ENCODE measurements at places on chromosomes 2 and 18.
A peak's percentile ranks its signal among the peaks of the same experiment; 100 is the strongest.

DNA sequence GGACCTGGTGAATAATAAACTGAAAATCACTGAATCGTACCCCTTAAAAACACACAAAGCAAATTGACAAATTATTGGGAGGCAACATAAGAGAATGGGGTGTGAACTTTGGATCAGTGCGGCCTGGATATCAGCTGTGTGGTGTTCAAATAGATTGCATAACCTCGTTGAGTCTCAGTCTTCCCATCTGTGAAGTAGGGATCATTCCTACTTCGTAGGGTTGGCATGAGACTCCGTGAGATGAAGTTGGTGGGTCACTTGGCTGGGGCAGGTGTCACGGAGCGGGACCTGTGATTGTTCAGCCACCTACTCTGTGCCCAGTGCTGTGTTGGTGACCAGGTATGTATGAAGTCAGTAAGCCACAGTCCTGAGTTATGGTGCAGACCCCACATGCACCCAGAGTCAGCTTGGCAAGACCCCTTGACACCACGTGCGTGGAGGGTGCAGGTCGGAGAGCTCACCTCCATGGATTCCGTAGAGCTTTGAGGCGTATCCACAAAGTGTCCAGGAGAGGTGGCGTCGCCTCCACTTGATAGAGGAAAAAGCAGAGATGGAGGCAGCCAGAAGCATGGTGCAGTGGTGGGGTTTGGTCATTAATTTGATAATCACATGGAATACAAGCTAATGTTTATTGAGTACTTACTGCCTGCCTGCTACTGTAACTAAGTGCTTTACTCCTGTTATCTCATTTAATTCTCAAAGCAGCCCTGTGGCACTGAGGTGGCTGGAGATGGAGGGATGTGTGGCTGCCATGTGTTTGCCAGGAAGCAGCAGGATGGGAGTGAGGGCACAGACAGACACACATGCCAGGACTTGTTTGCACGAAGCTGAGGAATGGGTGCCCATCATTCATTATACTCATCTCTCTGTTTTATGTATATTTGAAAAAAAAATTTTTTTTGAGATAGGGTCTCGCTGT is 35.8 kb downstream of the HPCAL1 start:
- no peak for DNase-seq

DNA sequence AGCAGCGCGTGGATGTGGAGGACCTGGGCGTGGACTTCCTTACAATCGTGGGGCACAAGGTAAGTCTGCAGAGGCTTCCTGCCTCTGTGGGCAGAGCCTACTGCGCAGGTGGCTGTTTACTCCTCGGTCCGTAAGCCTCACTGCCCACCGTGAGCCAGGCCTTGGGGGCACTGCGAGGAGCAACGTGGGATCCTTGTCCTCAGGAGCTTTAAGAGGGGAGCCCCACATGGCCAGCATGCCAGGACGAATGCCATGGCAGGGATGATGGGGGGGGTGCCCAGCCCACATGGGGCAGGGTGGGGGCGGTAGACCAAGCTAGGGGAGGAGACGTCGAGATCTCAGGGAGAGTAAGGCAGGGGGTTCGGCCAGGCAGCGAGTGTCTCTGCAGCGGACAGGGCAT is 18.0 kb upstream of the ESPNL start:
- DNase-seq: no peak

GRCh38 chr18:9029131-9029530 is 73.4 kb upstream of the NDUFV2 start:
- no peak for DNase-seq

- no peak for DNase-seq
Measured at GRCh38 chr2:17035010-17035409, 369.4 kb upstream of the CYRIA start.

DNA sequence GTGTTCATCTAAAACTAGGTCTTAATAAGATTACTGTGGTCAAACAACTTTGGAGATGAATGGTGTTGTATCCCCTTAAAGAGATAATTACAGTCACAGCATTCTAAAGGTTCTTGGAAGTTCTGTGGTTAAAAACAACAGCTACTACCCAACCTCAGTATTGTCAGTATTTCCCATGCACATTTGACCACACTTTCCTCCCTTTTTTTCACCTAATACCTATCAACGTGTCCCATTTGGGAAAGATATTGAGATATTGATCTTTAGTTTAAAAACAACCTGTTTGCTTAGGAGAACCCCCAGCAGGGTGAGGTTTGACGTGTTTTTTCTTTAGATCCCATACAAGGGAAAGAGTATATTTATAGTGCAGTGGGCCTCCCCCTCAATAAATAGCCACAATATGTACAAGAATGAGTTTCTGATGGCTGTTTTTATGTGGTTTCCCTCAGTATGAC is 65.6 kb downstream of the WDR7 start:
- no peak for DNase-seq

GRCh38 chr18:24930971-24931370 is 421.0 kb downstream of the ZNF521 start:
- DNase-seq: no peak

DNA sequence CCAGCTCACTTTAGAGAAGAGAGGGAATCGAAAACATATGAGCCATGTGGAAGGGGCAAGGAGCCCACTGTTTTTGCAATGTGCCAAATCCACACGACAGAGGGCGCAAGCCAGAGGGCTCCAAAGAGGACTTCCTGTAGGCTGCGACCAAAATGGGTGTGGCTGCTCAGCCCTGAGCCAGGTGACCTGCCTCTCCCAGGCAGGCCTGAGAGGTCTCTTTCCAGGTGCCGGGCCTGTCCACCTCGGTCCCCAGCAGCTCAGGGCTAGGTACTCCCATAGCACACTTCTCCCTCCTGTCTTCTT is 153.8 kb downstream of the TTC32 start:
- no peak for DNase-seq

DNA sequence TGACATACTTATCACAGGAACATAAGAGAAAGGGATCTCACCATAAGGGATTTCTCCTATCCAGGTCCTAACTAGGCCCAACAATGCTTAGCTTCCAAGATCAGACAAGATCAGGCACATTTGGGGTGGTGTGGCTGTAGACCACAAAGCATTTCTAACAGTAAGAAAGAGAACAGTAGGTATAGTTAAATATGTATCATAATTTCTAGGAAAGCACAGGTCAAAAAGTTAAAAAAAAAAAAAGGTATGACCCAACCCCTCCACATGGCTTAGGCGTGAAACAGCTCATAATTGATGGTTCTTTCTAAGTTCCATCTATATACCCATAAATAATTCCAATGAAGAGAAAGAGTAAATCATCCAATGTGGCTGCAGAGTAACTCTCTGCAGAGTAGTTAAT is 6.9 kb downstream of the PRKD3 start:
- DNase-seq: no peak

GRCh38 chr2:127084611-127085316 is 22.2 kb downstream of the BIN1 start:
- DNase-seq: no peak

DNA sequence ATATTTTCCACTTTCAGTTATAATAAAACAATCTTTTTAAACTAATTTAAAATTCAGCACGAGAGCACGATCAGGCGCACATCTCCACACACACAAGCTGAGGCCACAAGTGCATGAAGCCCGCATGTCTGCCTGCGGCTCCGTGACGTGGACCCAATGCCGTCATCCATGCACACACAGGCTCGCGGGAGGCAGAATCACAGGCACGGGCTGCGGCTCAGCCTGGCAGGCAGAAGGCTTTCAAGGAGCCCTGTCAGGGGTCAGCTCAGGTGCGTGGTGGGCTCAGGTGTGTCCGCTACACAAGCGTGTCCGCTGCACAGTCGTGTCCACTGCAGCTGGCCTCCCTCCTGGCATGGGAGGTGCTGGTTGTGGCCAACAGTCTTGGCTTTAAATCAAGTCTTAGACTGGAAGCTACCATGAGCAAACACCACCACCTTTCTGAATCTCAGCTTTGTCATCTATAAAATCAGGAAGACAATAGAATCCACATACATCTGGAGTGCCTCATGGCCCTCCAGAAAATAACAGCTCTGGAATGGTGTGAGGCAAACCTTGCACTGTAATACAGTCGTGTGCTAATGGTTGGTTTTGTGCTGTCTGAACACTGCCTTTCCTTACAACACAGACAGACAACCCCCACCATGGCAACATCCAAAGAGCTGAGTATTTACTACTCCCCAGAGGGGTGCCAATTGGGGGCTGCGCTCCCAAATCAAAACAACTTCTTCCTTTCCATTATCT is 210.1 kb downstream of the NDUFA10 start:
- DNase-seq: no peak

DNA sequence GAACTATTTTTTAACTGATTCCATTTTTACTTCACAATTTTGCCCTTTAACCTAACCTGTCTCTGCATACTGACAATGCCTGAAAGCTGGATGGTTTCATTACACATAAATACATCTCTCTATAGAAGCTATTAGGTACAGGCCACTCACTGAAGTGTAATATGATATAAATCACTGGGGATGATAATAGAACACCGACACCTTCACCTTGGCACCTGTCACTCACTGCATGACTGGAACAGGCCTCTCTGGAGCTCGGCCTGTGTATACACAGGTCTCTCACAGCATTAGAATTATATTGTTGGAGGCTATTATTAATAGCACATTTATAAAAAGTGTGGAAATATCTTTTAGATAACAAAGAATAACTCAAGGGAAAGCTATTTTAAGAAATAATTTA is 138.2 kb downstream of the TMEM131 start:
- DNase-seq: no peak

GRCh38 chr18:2709316-2709715 is 53.8 kb downstream of the SMCHD1 start:
- no peak for DNase-seq

GRCh38 chr2:195639238-195639858 is 17.7 kb upstream of the SLC39A10 start:
- DNase-seq: no peak

DNA sequence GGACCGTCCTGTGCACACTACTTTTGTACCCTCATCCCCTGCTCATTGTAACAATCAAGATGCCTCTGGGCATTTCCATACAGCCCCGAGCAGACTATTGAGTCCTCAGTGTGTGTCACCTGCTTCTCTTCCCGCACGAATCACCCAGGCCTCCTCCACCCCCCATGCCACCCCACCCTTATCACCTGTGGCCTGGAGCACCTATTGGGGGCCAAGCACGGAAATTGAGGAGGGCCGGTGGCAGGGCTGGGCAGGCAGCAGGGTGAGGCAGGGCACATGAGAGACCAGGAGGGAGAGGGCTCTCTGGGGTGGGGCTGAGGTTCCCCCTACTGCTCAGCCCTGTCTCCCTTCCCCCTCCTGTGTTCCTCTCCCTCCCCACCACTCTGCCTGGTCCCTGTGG is 4.3 kb upstream of the NIFK start:
- no peak for DNase-seq

- DNase-seq: peak; percentile 47
Measured at GRCh38 chr2:127657232-127657595, 11.3 kb downstream of the GPR17 start.

GRCh38 chr2:9939587-9940485 is 11.7 kb upstream of the GRHL1 start:
- DNase-seq: no peak

- DNase-seq: no peak
Measured at GRCh38 chr2:57543211-57543610, 503.4 kb upstream of the VRK2 start.

GRCh38 chr2:233928594-233929351 is 11.6 kb downstream of the TRPM8 start:
- no peak for DNase-seq

GRCh38 chr2:9430316-9431293 is 7.2 kb downstream of the CPSF3 start:
- DNase-seq: no peak

- DNase-seq: no peak
Measured at GRCh38 chr18:23803755-23804154, 114.5 kb downstream of the LAMA3 start.

- DNase-seq: peak; percentile 40
Measured at GRCh38 chr2:166180951-166181812, 53.4 kb upstream of the SCN1A start.

DNA sequence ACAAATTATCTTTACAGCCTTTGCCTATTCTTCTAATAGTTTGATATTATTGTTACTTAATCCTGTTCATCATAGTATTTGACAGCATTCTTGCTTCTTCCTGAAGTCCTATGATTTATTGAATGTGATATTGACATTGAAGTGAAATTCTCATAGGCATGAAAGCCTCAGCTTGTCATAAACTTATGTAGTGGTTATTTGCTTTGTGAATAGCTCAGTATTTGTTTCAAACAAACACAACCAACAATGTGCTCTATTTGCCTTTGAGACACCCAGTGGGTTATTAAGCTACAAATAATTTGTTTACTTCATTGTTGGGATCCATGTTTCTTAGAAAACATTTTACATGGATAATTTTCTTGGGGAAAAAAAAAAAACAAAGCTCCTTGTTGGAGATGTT is 57.2 kb downstream of the TTC39C start:
- DNase-seq: no peak

GRCh38 chr18:62596145-62597005 is 73.5 kb downstream of the ZCCHC2 start:
- DNase-seq: no peak

DNA sequence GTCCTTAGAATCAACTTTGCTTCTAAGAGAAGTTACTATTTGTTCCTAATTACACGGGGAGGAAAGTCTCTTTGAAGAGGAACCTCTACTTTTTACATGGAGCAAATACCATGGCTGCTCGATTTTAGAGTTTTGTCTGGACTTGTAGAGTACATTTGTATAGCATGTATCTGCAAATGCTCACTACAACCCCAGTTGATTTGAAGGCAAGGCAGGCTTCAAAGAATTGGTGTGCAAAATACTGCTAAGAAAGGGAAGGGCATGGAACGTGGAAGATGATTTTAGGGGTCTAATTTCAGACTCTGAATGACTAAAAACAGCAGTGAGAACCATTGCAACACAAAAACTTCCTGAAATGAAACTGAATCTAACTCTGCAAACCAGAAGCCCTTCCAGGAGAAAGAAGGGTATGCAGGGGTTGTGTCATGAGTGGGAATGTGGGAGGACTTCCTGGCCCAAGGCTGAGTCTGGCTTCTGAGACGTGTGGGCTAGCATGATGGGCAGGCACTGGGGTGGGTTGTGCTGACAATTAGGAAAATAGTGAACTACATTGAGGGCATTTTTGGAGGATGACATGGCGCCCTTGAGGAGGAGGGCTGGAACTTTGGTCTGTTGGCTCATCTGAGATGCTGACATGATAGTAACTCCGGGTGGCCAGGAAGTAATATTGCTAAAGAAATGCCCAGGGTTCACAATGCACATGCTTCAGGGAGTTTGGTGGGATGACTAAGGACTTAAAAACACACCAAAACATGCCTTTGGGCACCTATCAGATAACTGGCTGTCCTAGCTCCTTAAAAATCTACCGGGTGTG is 18.9 kb upstream of the IL1R2 start:
- DNase-seq: no peak

Data from right cardiac atrium (tissue), 5 donors.